Adrenal gland (tissue), 19 donors: ENCODE measurements at places on chromosomes 2 and 18. TPM values are rescaled to one million over a fixed set of nuclear protein-coding genes. Genes with fewer than 3 reads are reported as not detected.
A peak's percentile ranks its signal among the peaks of the same experiment; 100 is the strongest.

DNA sequence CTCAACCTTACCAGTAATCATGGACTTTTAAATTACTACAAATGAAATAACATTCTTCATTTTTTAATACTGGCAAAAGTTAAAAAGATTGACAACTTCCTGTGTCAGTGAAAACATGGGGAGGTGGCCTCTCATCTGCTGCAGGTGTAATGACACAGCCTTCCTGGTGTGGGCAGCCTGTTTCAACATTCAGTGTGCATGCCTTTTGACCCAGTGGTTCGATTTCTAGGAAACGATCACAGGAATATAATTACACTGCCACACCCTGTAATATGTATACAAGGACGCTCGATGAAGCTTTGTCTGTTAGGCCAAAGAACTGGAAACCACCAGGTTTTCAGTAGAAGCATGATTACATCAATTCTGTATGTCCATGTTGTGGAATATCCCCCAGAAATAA lies 68.7 kb downstream of the MTHFD2 start:
- no peak for DNase-seq

- DNase-seq = no peak
These were observed 3.7 kb upstream of the AQP12A start for GRCh38 chr2:240687741-240688552.

Gene APLF
- total RNA-seq = 3.3 TPM

GRCh38 chr2:152161598-152161997 lies 14.0 kb downstream of the STAM2 start:
- no peak for DNase-seq

GRCh38 chr2:181312515-181312927 lies 144.7 kb upstream of the ITGA4 start:
- DNase-seq = no peak

- DNase-seq = no peak
These were observed 1.1 kb downstream of the NIFK start for GRCh38 chr2:121735518-121736074.

GRCh38 chr2:121239471-121239870 lies 45.5 kb downstream of the TFCP2L1 start:
- DNase-seq = no peak

DNA sequence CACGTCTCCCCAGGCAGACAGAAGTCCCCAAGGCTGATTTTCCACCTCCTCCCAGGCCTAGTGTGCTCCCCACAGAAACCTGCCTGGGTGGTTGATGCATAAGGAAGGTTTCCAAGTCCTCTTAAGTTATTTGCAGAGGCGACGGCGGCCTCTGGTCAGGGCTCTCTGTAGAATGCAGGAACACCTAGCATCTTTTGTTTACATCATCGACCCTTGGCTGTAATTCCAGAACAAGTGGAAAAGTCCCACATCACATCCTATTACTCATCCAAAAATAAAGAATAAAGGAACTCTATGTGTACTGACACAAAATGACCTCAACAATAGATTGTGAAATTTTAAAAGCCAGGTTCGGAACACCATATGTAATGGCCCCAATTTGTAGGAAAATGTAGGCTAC lies 211.1 kb downstream of the ALPK2 start:
- no peak for DNase-seq

Gene TEKT4
- not detected for total RNA-seq

DNA sequence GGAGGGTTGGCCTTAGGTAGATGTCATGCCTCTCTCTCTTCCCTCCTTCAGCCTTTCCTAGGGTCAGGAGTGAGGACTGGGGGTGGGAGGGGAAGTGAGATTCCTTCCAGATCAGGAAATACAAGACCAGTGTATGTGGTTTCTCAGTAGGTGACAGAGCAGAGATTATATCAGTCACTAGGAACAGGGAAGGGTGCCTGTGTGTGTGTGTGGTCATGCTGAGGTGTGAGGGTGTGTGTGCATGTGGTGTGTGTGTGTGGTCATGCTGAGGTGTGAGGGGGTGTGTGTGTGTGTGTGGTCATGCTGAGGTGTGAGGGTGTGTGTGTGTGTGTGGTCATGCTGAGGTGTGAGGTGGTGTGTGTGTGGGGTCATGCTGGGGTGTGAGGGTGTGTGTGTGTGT lies 259.8 kb downstream of the LOXHD1 start:
- no peak for DNase-seq

GRCh38 chr2:175626796-175627195 lies 375.3 kb downstream of the LNPK start:
- DNase-seq = no peak

DNA sequence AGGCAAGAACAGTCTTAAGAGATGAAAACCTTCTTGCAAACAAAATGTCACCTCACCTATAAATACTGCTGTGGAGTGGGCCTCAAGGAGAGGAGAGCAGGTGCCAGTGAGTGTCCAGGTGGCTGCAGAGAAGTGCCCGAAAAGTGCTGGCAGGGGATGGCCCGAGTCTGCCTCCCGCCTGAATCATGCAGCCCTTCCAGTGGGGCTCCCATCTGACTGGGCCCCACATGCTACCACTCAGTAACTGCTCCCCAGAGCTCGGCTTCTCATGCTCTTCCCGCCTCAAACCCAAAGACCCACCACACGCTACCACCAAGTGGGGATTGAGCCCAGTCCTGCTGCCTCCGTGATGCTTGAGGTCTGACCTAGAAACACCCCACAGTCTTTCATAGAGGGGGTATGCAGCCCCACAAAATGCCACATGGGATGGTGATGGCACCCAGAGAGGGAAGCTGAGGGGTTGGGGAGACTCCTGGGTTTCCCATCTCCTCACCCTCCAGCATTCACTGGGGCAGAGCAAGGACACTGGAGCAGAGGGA lies 7.4 kb downstream of the HS6ST1 start:
- no peak for DNase-seq

DNA sequence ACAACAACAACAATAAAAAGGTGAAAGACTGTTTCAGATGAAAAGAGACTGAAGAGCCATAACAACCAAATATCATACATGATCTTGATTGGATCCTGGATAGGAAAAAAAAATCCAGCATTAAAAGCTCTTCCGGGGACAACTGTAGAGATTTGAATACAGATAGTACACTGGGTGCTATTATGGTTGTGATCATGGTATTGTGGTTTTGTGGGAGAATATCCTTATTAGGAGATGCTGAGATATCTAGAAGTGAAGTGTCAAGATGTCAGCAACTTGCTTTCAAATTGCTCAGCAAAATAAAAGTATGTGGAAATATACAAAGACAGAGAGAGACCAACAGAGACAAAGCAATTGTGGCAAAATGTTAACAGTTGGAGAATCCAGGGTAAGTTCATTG lies 15.5 kb upstream of the SPATA3 start:
- DNase-seq = no peak

DNA sequence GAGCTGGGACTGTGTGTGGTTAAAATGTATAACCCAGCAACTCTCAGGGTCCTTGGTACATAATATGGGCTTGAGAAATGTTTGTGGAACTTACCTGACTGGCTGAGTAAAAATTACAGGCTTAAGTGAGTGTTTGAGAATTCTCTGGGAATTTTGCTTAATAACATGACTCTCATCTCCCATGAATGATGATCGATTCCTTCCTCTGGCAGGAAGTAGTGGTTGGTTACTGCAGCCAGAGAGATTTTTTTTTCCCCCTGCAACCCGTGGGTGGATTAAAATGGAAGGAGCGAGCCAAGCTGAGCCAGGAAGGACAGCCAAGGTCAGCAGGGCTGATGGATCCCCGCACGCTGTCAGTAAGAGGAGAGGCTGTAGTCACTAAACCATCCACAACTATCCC lies 40.6 kb upstream of the RFX8 start:
- peak; percentile 63 for DNase-seq

GRCh38 chr2:117359266-117359914 lies 455.1 kb upstream of the DDX18 start:
- DNase-seq = no peak

Gene MALL
- 6.7 TPM for total RNA-seq

GRCh38 chr2:15069149-15069548 lies 436.6 kb downstream of the LRATD1 start:
- DNase-seq = no peak

Gene OSR1
- 4.2 TPM for total RNA-seq

Gene CIB4
- 2.5 TPM for total RNA-seq

Gene INHBB
- total RNA-seq = 9.0 TPM
